ENCODE measurements at places on chromosomes 7 and 10.

- DNase-seq, result no peak
These were observed 12.7 kb upstream of the MIOS start for GRCh38 chr7:7554021-7554432.

GRCh38 chr10:94757916-94758315, 4.6 kb upstream of the CYP2C19 start:
- no peak for DNase-seq

- DNase-seq, result no peak
These were observed 77.9 kb downstream of the SGMS1 start for GRCh38 chr10:50545846-50546245.

DNA sequence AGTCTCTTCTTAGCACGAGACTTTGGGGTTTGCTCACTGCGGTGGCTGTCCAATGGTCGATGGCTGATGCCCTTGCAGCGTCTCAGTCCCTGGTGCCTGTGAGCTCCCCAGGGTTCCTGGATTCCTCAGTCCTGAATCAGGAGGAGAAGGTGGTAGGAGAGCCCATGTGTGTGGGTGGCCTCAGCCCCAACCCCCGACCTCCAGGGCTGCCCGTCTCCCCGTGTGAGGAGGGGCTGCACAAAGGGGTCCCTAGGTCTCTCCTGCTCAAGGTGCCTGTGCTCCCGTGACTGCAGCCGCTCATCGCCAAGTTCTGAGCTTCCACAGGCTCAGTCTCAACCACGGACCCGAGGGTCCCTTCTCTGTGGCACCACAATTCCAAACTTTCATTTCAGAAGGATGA, 142.9 kb downstream of the VIPR2 start:
- DNase-seq, result no peak

Data from stimulated activated CD4-positive, alpha-beta T cell treated with anti-CD3 and anti-CD28 coated beads, Interleukin-15, amount 100 ng/mL, for 48 hours (primary cell).